T1000 (cell line): ENCODE measurements at places on chromosomes 11 and 22.
A peak's percentile ranks its signal among the peaks of the same experiment; 100 is the strongest.

- DNase-seq = no peak
Measured at GRCh38 chr11:71481101-71481960, 28.3 kb downstream of the NADSYN1 start.

DNA sequence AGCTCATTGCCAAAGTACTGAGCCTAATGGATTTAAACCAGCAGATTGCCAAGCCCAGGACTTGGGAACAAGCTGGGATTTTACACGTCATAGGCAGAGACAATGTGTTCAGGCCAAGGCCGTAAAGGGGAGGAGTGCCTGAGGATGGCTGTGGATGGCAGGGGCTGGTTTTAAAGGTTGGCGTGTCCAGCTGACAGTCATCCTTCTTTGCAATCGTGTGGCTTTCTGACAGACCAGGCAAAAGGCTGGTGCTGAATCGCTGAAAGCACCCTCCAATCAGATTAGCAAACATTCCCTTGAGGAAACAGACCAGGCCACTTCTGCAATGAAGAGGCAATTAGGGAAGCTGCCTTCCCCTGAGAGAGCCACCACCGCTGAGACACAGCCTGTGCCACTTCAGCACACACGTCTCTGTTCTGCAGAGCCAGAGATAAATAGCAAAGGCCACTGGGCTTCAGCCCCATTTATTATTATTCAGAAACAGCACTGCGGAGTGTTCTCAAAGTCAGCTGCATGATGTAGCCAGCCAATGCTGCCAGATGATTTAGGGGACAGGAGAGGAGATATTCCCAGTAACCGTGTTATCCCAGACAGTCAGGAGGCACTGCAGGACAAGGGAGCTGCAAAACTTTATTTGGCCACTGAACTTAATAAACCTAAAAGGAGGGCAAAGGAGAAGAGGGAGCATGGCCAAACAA lies 54.2 kb upstream of the CSNK2A3 start:
- no peak for DNase-seq

DNA sequence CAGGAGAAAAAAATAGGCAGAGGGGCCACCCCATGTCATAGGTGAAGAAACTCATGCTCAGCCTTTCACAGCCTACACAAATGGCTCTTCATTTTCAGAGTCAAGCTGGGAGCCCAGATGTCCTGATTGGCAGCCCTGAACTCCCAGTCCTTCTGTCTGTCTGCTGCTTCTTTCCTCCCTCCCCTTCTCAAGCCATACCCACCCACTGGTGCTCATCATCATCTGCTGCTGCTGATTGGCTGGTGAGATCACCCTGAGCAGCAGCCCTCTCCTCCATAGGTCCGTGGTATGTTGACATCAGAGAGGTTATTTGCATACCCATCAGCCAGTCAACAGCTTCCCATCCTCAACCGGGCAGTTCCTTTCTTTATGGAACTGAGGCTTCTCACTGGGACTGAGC lies 46.1 kb upstream of the PRDM11 start:
- no peak for DNase-seq

- no peak for DNase-seq
Measured at GRCh38 chr22:30637701-30638114, 2.1 kb downstream of the SLC35E4 start.

DNA sequence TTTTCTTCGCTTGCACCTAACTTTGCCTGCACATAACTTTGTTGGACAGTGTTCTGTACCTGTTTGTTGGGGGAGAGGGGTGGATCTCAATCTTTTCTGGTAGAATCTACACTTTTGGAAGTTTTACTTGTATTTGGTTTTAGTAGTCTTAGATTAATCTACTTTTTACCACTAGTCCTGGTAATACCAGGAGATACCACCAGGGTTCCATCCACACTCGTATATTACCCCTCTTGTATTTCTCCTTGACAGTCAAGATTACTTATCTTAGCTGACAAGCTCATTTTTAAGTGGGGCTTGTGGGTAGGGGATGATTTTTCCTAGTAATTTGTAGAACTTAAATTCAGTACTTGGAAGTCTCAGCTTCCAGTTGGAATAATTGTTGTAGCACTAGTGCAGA lies 37.3 kb upstream of the TECTA start:
- DNase-seq = no peak

- DNase-seq = no peak
Measured at GRCh38 chr22:30837531-30837930, 131.0 kb downstream of the MORC2 start.

DNA sequence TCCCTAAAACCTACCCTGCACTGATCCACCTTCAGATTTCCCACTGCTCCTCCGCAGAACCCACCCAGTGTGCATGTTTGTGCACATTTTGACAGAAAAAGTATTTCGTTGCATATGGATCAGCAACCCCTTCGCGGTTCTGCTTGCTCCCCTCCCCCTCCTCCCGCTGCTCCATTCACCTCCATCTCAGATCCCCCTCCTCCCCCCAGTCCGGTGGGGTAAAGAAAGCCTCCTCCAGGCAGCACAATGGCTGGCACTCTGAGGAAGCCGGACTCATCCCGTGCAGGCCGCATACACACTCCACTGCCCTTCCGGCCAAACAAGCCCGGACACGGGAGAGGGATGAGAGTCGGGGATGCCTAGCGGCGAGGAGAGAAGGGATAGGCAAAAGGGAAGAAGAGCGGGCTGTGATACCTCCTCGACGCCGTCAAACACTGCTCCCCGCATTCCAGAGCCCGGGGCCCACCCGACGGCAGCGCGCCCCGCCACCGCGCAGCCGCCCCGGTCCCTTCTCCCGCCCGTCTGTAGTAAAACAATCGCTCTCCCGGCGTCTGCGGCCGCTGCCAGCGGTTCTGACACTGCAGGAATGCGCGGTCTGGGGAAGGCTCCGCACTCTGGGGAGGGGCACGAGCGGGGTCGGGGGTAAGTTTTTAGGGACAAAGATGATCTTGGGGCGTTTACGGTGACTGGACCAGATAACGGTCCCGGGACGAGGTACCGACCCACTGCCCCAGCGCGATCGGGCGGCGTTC lies 915 bp downstream of the FEZ1 start:
- DNase-seq = peak; percentile 24
